ENCODE measurements at places on chromosomes 11 and 22.

GRCh38 chr11:123072332-123072761 is 10.4 kb upstream of the HSPA8 start:
- no peak for DNase-seq

- no peak for DNase-seq
Measured at GRCh38 chr22:44935724-44936123, 74.1 kb downstream of the PHF21B start.

DNA sequence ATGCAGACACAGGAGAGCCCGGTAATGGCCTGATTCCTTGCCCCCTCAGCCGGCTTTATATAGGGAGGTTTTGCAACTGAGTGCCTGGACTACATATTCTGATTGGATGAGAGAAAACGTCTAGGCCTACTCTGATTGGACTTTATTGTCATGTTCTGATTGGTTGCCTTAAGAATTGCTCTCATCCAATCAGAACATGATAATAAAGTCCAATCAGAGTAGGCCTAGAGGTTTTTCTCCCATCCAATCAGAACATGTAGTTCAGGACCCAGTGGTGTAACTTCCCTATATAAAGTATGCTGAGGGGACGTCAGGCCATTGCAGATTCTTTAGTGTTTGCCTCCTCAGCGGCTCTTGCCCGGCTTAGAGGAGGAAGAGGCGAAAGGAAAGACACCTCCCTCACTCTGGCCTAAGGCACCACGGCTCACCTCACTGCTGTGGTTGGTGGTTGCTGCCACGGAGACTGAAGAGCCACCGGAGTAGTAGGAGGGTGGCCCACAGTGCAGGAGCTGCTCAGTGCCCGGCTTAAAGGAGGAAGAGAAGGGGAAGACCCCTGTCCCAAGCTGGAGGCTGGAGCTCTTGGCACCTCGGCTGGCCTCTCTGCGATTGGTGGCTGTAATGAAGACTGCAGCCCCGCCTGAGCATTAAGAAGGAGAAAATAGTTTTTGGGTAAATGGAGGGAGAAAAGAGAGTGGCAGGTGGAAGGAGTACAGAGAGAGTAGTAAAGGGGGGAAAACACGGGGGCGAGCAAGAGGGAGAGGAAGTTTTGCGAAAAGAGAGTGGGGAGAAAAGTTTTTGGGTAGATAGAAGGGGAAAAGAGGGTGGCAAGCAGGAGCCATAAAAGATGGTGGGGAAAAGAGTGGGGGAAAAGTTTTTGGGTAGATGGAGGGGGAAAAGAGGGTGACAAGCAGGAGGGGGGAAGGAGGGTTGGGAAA is 116.7 kb upstream of the SERPIND1 start:
- DNase-seq = peak; percentile 6

- DNase-seq = no peak
Measured at GRCh38 chr11:119742263-119742861, 13.4 kb upstream of the NECTIN1 start.

- peak; percentile 92 for DNase-seq
Measured at GRCh38 chr11:65315204-65315865, 669 bp downstream of the CDC42EP2 start.

GRCh38 chr22:35231585-35232084 is 25.7 kb upstream of the HMGXB4 start:
- DNase-seq = peak; percentile 69

GRCh38 chr22:37747080-37747714 is 50.3 kb downstream of the TRIOBP start:
- DNase-seq = no peak

- DNase-seq = no peak
Measured at GRCh38 chr11:84790849-84791427, 836.2 kb downstream of the DLG2 start.

- no peak for DNase-seq
Measured at GRCh38 chr11:74037309-74037708, 28.4 kb upstream of the UCP3 start.

DNA sequence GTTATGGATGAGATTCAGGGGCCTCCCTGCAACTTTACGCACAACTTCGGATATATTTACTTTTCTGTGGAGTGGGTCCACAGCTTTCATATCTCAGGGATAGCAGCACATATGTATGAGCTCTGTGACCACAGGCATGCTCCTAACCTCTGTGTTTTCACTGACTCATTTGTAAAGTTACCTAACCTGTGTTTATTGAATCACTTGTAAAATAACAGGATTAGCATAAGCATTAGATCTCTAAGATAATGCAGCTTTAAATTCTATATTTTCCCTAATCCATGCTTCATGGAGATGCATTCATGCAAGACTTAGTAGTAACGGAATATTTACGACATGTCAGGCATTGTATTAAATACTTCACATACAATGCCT is 47.9 kb upstream of the DDI1 start:
- DNase-seq = no peak

GRCh38 chr22:17087498-17088131 is 2.8 kb downstream of the IL17RA start:
- peak; percentile 57 for DNase-seq

GRCh38 chr11:86070142-86071056 is 1.5 kb upstream of the PICALM start:
- DNase-seq = no peak

GRCh38 chr22:49632199-49633009 is 195.3 kb downstream of the BRD1 start:
- peak; percentile 60 for DNase-seq

- peak; percentile 29 for DNase-seq
Measured at GRCh38 chr22:40819599-40820140, 524 bp upstream of the SLC25A17 start.

GRCh38 chr22:22073769-22074561 is 91.4 kb upstream of the TOP3B start:
- no peak for DNase-seq

GRCh38 chr22:50599816-50600455 is 657 bp upstream of the MAPK8IP2 start:
- DNase-seq = peak; percentile 50

GRCh38 chr22:39474351-39475111 is 17.7 kb downstream of the MGAT3 start:
- DNase-seq = no peak

DNA sequence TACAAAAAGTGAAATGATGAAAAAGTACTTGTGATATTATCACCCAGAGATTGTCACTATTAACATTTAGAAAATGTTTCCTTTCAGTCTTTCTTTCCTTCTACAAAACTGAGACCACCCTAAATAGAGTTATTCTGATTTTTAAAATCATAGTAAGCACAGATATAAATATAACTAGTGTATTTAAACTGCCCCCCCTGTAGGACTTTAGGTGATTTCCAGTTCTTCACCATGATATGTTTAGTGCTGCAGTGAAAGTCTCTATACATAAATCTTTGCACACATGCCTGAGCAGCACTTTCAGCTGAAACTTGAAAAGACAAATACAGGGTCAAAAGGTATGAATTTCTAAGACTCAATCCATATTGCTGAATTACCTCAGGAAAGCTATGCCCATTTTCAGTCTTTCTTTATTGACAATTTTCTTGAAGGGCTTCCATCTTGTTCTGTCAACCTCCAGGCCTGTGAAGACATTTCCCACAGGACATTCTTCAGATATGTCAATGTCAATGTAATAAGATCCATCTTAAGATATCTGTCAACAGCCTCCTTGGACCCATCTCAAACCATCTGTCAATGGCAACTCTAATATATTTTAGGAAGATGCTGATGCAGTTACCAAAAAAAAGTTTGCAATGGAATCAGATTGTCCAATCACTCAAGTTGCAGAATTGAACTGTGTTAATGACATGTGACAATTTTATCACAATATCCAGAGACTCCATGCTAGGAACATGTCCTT is 30.8 kb upstream of the LDLRAD3 start:
- no peak for DNase-seq

- no peak for DNase-seq
Measured at GRCh38 chr22:42443240-42444076, 11.3 kb upstream of the NFAM1 start.

DNA sequence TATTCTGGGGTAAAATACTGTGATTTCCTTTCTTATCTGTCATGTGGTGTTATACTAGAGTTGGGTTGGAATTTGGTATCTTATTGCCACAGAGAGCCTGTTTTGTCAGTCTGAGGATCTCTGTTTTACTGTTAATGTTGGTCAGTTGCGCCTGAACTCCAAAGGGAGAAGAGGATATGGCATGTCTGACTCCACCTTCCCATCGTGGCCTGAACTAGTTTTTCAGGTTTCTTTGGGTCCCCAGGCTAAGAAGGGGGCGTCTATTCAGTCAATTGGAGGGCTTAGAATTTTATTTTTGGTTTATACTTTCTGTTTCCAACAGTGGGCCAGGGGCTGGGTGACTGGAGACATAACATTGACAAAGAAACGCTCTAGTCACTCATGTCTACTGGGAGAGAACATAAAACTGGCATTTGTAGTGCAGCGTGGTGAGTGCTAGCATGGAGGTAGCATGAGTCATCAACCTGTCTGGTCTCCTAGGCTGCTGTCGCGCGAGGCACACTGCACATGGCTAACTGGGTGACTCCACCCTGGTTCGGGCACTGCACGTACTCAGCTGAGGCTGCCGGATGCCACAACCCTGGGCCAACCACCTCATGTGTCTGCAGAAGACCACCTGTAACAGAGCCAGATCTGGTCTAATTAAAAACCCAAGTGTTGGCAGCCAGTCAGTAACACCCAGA is 120.1 kb upstream of the OR9Q1 start:
- peak; percentile 6 for DNase-seq

DNA sequence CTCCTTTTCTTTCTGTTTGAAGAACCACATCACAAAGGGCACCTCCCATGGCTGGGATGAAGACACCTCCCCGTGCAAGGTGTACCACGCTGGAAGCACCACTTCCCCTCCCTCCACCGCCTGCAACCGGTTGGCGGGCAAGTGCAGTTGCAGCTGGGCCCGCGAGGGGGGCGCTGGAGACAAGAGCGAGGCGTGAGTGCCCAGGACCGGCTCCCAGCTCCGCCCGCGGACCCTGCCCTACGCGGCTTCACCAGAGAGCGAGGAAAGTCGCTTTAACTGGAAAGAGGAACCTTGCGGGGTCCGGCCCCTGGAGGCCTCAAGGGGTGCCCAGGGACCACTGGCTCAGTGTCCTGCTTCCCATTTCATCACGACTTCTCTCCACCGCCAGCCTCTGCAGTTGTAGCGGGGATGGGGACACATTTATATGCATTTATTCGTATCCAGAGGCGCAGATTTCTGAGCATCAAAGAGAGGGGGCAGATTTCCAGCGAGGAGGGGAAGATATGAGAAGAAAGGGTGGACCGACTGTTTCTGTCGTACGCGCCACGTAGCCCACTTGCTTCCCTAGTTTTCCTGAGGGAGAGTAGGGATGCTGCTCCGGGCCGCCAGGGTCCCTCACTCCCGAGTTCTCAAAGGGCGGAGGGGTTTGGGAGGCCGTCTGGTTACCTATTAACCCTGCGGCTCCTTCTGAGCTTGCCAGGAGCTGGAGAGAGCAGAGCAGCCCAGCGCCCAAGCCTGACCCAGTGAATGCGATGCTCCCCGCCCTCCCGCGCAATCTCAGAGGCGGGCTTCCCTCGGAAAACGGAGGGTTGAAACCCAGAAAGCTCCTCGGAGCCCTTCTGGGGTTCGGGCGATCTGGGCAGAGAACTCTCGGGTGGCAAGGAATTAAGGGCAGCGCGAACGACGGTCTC is 3.5 kb downstream of the ESAM start:
- peak; percentile 87 for DNase-seq

DNA sequence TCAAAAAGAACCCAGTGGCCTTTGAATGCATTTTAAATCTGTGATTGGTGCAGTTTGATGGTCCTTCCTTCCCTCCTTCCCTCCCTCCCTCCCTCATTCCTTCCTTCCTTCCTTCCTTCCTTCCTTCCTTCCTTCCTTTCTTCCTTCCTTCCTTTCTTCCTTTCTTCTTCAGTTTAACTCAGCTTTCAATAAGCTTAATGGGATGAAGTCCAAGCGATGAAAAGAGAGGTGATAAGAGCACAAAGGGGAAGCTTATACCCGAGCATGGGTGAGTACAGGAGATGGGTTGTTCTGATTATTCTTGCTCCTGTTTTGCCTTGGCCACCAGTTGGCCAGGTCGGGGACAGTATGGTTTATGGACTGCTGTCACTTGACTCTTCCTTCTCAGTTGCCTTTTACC is 605.6 kb downstream of the NTM start:
- no peak for DNase-seq

- DNase-seq = peak; percentile 75
Measured at GRCh38 chr11:20367313-20367948, 3.9 kb downstream of the HTATIP2 start.

DNA sequence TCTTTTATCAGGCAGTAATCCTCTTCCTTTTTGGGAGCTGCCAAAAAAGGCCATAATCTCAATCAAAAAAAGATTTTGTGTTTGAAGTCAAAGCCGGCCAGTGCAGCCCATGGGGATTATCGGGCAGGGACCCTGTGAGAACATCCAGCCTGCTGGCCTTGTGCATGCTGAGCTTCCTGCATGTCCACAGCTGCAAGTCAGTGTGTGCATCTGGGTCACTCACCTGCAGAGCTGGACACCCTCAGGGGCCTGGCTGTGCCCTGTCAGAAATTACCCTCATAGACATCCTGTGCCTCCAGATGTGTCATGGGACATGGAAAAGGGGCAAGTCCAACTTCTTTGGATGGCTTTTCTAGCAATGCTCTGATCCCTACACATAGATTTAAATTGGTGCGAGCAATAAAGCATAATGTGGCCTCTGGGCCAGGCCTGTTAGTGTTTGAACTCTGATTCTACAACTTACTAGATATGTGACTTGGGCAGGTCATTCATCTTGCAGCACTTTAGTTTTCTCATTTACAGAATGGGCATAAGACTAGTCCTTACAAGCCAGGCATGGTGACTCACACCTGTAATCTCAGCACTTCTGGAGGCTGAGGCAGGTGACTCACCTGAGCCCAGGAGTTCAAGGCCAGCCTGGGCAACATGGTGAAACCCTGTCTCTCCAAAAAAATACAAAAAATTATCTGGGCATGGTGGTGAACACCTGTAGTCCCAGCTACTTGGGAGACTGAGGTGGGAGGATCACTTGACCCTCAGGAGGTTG is 81.6 kb upstream of the LARGE1 start:
- DNase-seq = no peak

DNA sequence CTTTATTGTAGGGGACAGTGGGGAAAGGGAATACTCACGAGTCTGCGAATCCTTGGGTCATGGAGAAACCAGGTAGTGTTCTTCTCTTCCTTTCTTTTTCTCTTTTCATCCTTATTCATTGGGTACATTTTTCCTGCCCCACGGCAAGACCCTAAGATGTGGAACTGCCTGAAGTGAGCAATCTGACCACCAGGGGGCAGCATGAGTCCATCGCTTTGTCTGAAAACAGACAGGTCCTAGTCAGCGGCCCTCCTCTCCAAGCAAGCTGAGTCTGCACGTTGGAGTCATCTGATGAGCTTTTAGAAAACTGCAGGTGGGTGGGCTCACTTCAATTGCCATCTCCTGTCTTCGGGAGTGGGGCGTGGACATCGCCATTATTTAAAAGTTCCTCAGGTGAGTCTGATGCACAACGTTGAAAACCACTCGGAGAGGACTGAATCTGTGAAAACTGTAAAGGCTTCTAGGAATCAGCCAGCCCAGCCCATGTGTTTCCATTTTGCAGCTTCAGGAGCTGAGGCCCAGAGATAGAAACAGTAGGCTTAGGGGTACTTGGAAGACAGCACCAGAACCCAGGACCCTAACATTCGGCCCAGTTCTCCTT is 34.0 kb upstream of the FBXO3 start:
- DNase-seq = peak; percentile 95

GRCh38 chr22:17972385-17973191 is 51.8 kb downstream of the MICAL3 start:
- DNase-seq = no peak

GRCh38 chr11:105357146-105357545 is 217.6 kb upstream of the CARD18 start:
- DNase-seq = no peak

GRCh38 chr22:27801202-27801615 is 347 bp downstream of the MN1 start:
- peak; percentile 34 for DNase-seq

GRCh38 chr22:23520863-23521440 is 59.1 kb downstream of the IGLL1 start:
- no peak for DNase-seq

GRCh38 chr11:95229199-95229992 is 1.6 kb downstream of the SESN3 start:
- peak; percentile 34 for DNase-seq
